ENCODE measurements at places on chromosomes 13 and 19.

GRCh38 chr13:94706843-94707399 is 5.4 kb downstream of the SOX21 start:
- DNase-seq, result peak; percentile 48

DNA sequence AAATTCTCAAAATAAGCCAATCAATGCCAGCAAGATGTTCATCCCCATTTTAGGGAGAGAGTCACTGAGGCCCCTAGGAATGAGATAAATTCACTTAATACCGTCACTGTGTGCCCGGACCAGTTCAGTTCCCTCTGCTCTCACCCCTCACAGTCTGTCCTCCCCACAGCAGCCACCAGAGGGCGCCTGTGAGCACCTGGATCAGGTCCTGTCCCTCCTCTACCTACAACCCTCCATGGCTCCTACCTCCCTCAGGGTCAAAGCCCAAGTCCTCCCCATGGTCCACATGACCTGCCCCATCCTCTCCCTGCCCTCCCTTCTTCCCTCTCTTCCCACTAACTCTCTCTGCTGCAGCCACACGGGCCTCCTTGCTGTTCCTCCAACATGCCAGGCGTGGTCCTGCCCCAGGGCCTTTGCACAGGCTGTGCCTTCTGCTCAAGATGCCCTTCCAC is 42.0 kb upstream of the NFIC start:
- DNase-seq, result peak; percentile 88

- DNase-seq, result no peak
These were observed 21.9 kb upstream of the SLC35E1 start for GRCh38 chr19:16594131-16594586.

DNA sequence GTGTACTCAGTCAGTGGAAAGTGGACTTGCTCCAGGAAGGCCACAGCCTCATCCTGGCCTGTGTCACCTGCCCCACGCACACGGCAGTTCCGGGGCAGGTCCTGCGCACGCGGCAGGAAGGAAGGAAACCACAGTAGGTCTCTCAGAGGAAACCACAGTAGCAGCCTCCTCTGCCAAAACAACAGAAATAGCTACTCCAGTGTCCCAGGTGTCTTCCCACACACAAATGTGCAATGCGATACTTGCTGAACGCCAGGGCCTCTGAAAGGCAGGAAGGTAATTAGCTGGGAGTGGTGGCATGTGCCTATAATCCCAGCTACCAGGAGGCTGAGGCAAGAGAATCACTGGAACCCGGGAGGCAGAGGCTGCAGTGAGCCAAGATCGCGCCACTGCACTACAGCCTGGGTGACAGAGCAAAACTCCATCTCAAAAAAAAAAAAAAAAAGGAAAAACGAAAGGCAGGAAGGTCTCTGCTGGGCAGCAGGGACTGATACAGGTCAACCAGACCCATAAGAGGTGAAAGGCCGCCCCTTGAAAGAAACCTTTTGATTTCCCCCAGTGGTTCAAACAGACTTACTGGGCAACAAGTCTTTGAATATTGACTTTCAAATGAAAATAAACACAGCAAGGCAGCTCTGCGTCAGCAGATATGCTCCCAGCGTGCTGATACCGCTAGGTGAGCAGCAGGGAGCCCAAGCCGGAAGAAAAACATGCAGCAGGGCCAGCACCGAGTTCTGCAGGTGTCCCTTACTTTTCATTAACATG is 49.5 kb downstream of the CRYL1 start:
- peak; percentile 63 for DNase-seq

GRCh38 chr13:26528527-26528926 is 29.0 kb upstream of the WASF3 start:
- DNase-seq, result no peak

GRCh38 chr13:98203646-98204326 is 26.7 kb upstream of the RNF113B start:
- no peak for DNase-seq

GRCh38 chr19:15248648-15249527 is 16.6 kb upstream of the EPHX3 start:
- DNase-seq, result no peak

DNA sequence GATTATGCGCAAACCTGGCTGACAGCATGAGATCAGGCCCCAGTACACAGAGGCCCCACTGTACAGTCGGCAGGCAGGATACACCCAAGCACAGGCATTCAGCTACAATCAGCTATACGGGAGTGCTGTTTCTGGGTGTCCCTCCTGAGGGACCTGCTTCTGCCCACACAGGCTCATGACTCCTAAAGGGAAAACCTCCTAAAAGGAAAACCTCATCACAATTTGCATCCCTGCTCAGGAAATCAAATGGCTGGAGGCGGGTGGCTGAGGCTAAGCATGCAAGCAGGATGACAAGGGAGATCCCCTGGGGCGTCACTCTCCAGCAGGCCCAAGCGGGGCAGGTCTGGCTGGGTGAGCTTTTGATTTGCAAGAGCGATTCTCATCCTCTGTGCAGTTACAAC is 99.8 kb downstream of the CRYL1 start:
- peak; percentile 52 for DNase-seq

DNA sequence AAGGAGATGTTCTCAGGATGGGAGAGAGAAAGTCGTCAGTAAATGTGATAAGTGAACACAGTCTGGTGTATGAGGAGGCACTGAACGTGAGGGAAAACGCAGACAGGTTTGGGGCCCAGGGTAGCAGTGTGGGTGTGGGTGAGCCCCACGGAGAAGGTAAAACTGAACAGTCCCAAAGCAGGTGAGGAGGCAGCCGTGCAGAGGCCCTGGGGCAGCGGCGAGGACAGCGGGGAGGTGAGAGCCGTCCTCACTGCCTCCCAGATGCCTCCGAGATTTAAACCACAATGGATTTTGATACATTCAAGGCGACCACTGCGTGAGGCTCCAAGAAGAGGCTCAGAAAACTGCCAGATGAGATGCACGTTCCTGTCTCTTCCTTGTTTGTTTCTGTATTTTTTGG is 14.5 kb upstream of the SHC2 start:
- peak; percentile 39 for DNase-seq

DNA sequence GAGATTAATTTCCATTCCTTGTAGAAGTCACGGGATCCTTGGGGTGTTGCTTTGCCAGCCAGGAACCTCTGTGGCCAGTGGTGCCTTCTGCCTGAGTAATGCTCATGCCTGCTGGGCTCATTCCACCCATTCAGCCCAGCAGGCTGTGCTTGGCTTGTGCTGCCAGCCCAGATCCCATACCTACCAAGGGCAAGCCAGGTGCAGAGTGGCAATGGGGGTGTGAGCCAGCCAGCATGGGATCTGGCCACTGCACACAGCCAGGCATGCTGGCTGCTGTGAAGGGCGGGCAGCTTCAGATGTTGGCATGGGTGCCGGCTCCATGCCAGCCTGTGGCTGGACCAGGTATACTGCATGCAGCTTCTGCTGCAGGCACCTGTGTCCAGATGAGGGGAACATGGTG is 42.5 kb downstream of the WDFY2 start:
- DNase-seq, result no peak

All from H7 (cell line).